Activated naive CD8-positive, alpha-beta T cell treated with anti-CD3 and anti-CD28 coated beads, Interleukin-2, amount 50 U/mL, for 24 hours (primary cell): ENCODE measurements at places on chromosomes 12 and 14.

DNA sequence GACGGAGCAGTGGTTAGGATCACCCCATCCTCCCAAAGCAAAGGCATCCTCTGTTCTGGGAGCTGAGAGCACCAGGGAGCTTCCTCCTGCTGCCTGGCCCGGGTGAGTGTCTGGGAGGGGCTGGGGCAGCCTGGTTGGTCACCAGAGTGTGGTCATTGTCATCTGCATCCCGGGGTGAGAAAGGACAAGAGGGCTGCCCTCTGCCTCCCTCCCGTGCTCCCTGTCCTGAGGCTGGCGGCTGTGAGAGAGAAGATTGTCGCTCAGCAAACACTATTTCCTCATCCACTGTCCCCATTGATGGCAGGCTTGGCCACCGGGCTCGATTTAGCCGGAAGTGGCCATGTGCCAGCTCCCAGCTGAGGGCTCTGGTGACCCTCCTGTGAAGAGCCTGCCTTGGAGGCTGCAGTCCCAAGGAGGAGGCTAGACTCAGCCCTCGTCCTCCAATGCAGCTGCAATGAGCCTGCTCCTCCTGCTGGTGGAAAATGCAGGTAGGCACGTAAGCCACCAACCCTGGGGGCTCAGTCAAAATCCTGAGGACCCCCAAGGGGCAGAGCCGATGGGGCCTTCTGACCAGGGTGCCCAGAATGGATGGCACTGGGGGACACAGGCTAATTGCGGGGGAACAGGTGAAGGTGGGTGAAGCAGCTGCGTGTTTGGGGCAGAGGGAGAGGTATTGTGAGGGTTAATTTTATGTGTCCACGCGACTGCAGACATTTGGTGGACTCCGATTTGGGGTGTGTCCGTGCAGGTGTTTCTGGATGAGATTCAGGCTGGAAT, 155.7 kb downstream of the KIF26A start:
- no peak overlapping the region for H3K4me3 ChIP-seq
- no peaks in the 10 kb centered on the region for H3K4me1 ChIP-seq
- no peak overlapping the region for H3K27ac ChIP-seq
- peaks cover 4% of the 10 kb centered on the region for H3K27me3 ChIP-seq
- no peaks in the 10 kb centered on the region for H3K36me3 ChIP-seq

DNA sequence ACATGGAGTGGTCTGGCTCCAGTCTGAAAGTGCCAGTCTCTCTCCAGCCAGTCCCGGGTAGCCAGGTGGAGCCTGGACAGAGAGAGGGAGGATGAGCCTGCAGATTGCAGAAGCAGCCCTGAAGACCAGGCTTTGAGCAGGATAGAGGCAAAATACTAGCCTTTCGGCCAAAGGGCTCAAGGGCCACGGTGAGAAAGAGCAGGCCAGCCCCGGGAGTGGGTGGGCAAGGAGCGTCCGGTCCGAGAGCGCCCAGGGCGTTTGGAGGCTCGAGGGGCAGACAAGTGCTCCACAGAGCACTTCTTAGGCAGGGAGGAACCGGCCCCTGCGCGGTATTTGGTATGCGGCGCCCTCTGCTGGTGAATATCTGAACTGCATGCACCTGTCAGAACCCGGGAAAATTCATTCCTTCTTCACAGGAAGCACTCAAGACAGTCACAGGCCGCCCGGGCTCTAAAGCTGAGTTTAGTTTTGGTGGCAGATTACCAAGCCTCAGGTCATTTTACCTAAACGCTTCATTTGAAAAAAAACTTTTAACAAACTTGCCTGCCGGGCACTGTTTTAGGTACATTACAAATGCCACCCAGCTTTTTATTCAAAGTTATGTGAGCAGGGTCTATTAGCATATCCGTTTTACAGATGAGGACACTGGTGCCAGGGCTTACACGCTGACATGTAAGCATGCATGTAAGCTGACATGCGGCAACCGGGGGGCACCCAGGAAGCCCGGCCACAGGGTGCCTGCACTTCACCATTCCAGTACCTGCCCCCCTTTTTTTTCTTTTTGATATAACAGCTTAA, 21.0 kb upstream of the PSMC1 start:
- peak; percentile 74 for DNase-seq
- no peak overlapping the region for H3K27ac ChIP-seq
- peaks cover 2% of the 10 kb centered on the region for H3K4me1 ChIP-seq
- peaks cover 25% of the 10 kb centered on the region for H3K36me3 ChIP-seq
- peaks cover 18% of the 10 kb centered on the region for H3K27me3 ChIP-seq

- H3K27me3 ChIP-seq = no peaks in the 10 kb centered on the region
- DNase-seq = no peak
- no peak overlapping the region for H3K4me3 ChIP-seq
- H3K36me3 ChIP-seq = no peaks in the 10 kb centered on the region
- H3K4me1 ChIP-seq = peaks cover 21% of the 10 kb centered on the region
- no peak overlapping the region for H3K27ac ChIP-seq
Observed at GRCh38 chr14:69719501-69719951, 47.4 kb upstream of the SRSF5 start.

GRCh38 chr14:46582826-46583225, 68.8 kb downstream of the RPL10L start:
- H3K36me3 ChIP-seq = no peaks in the 10 kb centered on the region
- H3K27me3 ChIP-seq = no peaks in the 10 kb centered on the region
- H3K27ac ChIP-seq = no peak overlapping the region
- H3K4me1 ChIP-seq = no peaks in the 10 kb centered on the region
- no peak for DNase-seq
- no peak overlapping the region for H3K4me3 ChIP-seq

- peaks cover 2% of the 10 kb centered on the region for H3K36me3 ChIP-seq
- H3K27ac ChIP-seq = no peak overlapping the region
- no peak overlapping the region for H3K4me3 ChIP-seq
- no peaks in the 10 kb centered on the region for H3K27me3 ChIP-seq
- no peak for DNase-seq
Observed at GRCh38 chr12:63811334-63811733, 31.6 kb downstream of the RXYLT1 start.

DNA sequence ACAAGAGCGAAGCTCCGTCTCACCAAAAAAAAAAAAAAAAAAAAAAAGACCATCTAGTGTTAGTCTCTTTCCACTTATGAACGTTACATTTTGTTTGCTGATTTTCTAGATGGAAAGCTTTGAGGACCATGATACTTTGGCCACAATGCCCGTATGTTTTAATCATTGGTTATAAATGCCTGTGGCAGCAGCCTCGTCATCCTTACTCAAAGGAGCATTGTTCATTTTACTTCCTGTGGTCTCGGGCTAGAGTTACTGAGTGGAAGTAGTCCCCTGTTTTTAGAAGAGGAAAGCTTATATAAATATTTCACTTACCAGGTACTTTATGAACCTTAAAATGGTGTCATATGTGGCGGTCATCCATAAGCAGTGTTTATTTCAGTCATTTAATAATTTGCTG, 359.9 kb downstream of the AEBP2 start:
- DNase-seq = no peak
- peak overlapping the region; percentile 92 for H3K27ac ChIP-seq
- no peak overlapping the region for H3K4me3 ChIP-seq
- H3K36me3 ChIP-seq = no peaks in the 10 kb centered on the region
- H3K27me3 ChIP-seq = peaks cover 1% of the 10 kb centered on the region

GRCh38 chr12:47722136-47722834, 3.0 kb downstream of the ENDOU start:
- H3K4me1 ChIP-seq = peaks cover 55% of the 10 kb centered on the region
- H3K27ac ChIP-seq = peak overlapping the region; percentile 59
- H3K4me3 ChIP-seq = no peak overlapping the region
- no peak for DNase-seq
